ENCODE measurements at places on chromosomes 12 and 14.
A peak's percentile ranks its signal among the peaks of the same experiment; 100 is the strongest.

DNA sequence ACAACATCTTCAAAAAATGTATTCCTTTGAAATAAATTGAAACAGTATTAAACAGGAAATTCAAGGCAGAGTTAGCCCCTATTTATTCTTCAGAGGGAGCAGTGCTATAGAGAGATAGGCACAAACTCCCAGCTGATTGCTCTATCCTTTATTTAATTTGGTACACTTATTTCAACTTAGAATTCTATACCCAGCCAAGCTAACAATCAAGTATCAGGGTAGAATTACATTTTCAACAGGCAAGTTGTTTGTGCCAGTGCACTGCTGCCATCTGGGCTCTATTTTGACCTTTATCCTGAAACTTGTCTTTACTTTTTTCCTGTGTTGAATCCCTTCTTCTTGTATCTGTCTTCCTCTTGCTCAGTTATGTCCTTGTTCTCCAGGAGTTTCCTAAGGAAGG lies 159.2 kb downstream of the STXBP6 start:
- no peaks in the 10 kb centered on the region for H3K36me3 ChIP-seq
- no peak for DNase-seq
- peaks cover 5% of the 10 kb centered on the region for H3K4me1 ChIP-seq
- H3K4me3 ChIP-seq, result no peak overlapping the region

GRCh38 chr12:11812586-11813437 lies 163.3 kb downstream of the ETV6 start:
- peak overlapping the region; percentile 61 for H3K27ac ChIP-seq
- H3K4me1 ChIP-seq, result peaks cover 34% of the 10 kb centered on the region
- no peak for DNase-seq
- no peaks in the 10 kb centered on the region for H3K36me3 ChIP-seq
- H3K27me3 ChIP-seq, result no peaks in the 10 kb centered on the region
- peak overlapping the region; percentile 32 for H3K4me3 ChIP-seq

DNA sequence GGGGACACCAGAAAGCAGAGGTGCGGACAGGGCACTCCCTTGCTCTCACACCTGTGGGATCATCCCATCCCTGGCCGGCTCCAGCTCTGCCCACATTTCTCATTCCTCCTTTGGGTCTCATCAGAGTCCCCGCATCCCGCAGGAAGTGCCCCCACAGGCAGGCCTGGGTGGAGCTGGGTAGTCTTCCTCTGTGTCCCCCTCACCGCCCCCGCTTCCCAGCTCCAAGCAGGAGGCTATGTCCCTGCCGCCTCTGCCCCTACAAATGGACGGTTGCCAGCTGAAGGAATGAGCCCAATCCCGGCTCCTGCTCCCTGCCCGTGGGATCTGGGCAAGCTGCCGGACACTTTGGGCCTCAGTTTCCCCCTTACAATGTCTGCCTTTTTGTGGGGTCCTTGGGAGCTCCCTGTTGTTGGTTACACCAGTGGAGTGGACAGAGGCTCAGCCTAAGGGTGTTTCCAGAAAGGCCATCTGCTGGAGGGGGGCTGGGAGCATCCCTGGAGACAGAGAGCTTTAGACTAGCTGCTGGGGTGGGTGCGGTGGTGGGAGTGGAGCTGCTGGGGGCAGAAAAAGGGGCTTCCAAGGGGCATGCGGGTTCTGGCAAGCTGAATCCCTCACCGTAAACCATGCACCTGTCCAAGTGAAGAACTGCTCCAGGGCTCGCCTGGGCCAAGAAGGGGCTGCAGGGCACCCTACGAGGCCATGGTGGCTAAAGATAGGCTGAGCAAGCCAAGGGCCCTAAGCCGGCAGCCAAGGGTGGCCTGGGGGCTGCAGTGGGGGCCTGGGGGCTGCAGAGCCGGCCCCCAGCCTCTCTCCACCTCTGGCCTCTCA lies 7.9 kb upstream of the GPR132 start:
- DNase-seq, result no peak
- no peaks in the 10 kb centered on the region for H3K36me3 ChIP-seq
- H3K27me3 ChIP-seq, result peaks cover 3% of the 10 kb centered on the region
- H3K27ac ChIP-seq, result no peak overlapping the region

- H3K4me3 ChIP-seq, result no peak overlapping the region
- DNase-seq, result peak; percentile 11
- H3K27ac ChIP-seq, result no peak overlapping the region
- H3K4me1 ChIP-seq, result peaks cover 6% of the 10 kb centered on the region
- H3K27me3 ChIP-seq, result no peaks in the 10 kb centered on the region
Observed at GRCh38 chr14:59159169-59159568, 29.3 kb upstream of the DAAM1 start.

- H3K4me3 ChIP-seq, result no peak overlapping the region
- peak; percentile 90 for DNase-seq
- H3K27me3 ChIP-seq, result no peaks in the 10 kb centered on the region
- peaks cover 17% of the 10 kb centered on the region for H3K4me1 ChIP-seq
- H3K27ac ChIP-seq, result peak overlapping the region; percentile 10
Observed at GRCh38 chr12:64083285-64084210, 138.5 kb downstream of the KICS2 start.

DNA sequence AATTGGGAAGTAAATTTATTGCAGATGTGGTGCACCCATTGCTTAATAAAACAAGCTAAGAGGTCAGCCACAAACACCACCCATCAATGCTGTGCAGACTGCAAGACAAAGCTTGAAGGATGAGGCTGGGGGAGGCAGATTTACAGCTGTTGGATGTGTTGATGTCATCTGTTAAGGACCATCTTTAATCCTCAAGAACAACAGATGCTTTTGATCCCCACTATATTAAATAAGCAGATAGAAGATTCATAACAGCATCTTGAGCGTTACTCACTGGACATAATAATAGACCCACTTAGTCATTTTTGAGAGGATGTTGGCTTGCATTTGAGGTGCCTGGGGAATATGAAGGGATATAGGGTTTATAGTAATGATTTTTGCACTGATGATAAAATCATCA lies 58.8 kb downstream of the GPR68 start:
- H3K27me3 ChIP-seq, result no peaks in the 10 kb centered on the region
- H3K4me1 ChIP-seq, result no peaks in the 10 kb centered on the region
- DNase-seq, result no peak
- no peaks in the 10 kb centered on the region for H3K36me3 ChIP-seq
- H3K27ac ChIP-seq, result no peak overlapping the region

DNA sequence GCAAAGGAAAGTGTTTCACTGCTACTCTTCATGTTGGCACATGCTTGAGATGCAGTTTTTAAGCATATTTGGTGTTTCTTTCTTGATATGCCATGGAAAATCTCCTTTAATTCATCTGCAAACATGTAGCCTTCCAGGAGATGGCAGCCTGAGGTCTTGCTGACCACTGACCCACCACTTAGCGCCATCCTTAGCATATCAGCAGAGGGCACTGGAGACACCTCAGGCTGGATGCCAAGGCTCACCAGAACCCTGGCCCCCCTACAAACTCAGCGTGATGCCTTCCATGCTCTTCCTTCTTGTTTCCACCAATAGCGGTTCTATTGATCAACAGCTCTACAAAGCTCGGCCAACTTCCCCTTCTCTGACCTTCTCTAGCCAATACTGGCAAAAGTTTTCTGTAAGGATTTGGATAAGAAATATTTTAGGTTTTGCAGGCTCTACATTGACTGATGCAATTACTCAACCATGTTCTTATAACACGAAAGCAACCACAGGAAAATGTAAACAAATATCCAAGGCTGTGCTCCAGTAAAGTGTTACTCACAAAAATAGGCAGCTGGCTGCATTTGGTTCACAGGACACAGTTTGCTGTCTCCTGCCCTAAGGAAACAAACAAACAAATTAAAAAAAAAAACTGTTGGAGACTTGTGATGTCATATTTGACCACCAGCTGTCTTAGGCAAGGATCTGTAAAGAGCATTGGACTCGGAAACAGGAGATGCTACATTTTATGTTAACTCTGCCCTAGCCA lies 209.7 kb downstream of the SLC15A4 start:
- no peak for DNase-seq
- no peaks in the 10 kb centered on the region for H3K4me1 ChIP-seq
- H3K4me3 ChIP-seq, result no peak overlapping the region
- H3K27ac ChIP-seq, result no peak overlapping the region
- H3K36me3 ChIP-seq, result no peaks in the 10 kb centered on the region

- peak; percentile 20 for DNase-seq
- no peaks in the 10 kb centered on the region for H3K4me1 ChIP-seq
- no peak overlapping the region for H3K4me3 ChIP-seq
- no peak overlapping the region for H3K27ac ChIP-seq
- no peaks in the 10 kb centered on the region for H3K27me3 ChIP-seq
Observed at GRCh38 chr12:114167431-114167830, 201.3 kb upstream of the RBM19 start.

- no peak overlapping the region for H3K27ac ChIP-seq
- H3K27me3 ChIP-seq, result no peaks in the 10 kb centered on the region
- no peak overlapping the region for H3K4me3 ChIP-seq
- peaks cover 18% of the 10 kb centered on the region for H3K36me3 ChIP-seq
Observed at GRCh38 chr12:98721204-98721702, 76.2 kb downstream of the APAF1 start.

- H3K36me3 ChIP-seq, result no peaks in the 10 kb centered on the region
- H3K27me3 ChIP-seq, result no peaks in the 10 kb centered on the region
- no peak overlapping the region for H3K27ac ChIP-seq
- no peak for DNase-seq
Observed at GRCh38 chr12:100490056-100490455, 16.4 kb downstream of the NR1H4 start.

DNA sequence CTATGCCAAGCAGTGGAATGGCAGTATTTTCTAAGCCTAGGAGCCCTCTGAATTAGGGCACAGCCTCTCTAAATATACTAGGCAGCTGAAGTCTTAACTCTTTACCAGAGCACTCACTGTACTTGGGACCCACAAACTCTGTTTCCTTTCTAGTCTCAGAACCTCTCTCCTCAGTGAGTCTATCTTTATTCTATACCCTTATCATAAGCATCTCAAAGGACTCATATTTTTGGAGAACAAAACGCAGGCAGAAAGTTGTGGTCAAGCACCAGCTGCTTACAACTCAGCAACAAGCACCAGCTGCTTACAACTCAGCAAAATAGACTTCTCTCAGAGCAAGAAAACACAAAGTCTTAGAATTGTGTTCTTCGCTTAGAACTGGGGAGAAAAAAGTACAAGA lies 993 bp downstream of the CCDC196 start:
- H3K36me3 ChIP-seq, result no peaks in the 10 kb centered on the region
- no peaks in the 10 kb centered on the region for H3K27me3 ChIP-seq
- no peaks in the 10 kb centered on the region for H3K4me1 ChIP-seq
- H3K4me3 ChIP-seq, result no peak overlapping the region
- DNase-seq, result no peak

DNA sequence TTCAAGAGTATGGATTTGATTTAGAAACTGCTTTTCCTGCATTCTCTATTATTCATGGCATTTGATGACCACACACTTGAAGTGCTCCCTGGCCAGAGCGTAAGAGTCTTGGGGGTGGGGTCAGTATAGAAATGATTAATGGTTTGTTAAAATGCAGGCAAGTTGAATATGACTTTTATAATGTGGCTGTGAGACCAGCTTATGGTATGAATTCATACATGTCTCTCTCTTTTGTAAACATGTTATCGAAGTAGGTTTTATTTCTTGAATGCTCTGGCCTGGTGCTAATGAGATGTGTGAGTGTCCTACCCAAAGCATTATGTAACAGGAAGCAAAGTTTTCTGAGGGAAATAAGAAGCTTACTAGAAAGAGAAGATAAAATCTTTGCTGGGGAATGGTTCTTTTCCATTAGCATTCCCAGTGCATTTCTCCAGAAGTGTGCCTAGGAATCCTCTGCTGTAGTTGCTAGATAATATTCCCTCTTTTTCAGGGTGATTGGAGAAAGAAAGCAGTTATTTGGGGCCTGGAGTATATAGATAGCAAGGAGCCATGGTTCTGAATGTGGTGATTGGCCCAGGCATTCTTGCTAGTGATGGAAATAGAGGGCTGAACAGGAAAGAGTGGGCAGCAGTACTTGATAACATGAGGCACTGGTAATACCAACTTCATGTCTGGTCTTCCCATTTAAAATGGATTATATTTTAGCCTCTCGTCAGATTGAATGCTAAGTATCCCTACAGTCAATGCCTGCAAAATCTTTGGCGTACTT lies 289.7 kb downstream of the RAD51B start:
- no peak overlapping the region for H3K4me3 ChIP-seq
- H3K4me1 ChIP-seq, result peaks cover 13% of the 10 kb centered on the region
- no peaks in the 10 kb centered on the region for H3K36me3 ChIP-seq
- H3K27me3 ChIP-seq, result no peaks in the 10 kb centered on the region

DNA sequence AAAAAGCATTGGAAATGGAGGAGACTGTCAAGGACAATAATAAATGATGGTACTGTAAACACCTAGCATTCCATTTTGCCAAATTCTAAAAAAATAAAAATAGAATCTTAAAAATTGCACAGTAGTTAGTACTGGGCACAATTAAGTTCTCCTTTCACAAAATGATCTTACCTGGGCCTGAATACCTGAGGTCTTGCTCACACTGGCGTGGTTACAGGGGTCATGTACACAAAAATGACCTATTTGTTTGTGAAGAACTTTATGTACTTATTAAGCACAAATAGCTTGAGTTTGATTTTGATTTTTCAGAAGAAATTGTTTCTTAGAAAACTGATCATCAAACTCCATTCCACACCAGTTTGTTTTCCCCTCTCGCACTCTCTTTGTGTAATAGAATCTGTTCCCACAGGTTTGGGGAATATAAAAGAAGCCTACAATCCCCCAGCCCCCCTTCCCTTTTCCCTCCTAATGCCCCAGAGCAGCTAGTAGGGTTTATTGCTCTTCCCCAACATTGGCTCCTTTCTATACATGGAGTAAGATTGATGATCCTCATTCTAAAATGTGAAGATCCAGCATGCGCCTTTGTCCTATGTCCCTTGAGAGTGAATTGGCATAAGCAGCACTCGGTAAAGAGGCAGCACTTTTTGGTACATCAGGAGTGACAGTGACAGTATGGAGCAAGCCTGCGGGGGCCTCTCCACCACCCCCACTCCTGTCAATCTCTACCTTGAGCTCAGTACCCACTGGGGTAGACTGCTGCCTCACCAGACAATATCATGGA lies 204.3 kb downstream of the ASCL1 start:
- H3K27ac ChIP-seq, result no peak overlapping the region
- H3K27me3 ChIP-seq, result no peaks in the 10 kb centered on the region
- H3K4me3 ChIP-seq, result no peak overlapping the region
- no peaks in the 10 kb centered on the region for H3K36me3 ChIP-seq

DNA sequence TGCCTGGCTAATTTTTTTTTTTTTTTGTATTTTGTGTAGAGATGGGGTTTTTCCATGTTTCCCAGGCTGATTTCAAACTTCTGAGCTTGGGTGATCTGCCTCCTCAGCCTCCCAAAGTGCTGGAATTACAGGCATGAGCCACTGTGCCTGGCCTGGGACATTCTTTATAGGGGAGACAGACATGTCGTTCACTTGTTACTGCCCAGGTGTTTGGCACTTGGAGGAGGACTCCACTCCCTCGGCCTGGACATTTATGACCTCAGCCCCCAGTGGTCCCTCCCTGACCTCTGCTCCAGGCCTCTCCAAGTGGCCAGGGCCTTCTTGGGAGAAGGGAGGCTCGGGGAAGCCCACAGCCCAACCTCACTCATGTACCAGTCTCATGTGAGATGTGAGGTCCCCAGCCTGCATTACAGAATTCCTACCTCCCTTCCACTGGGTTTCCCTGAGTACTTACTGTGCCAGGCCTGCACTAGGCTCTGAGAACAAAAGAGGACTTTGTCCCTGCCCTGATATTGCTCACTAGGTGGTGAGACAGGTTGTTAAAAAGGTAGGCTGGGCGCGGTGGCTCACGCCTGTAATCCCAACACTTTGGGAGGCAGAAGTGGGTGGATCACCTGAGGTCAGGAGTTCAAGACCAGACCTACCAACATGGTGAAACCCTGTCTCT lies 9.7 kb upstream of the POP5 start:
- H3K27me3 ChIP-seq, result peaks cover 5% of the 10 kb centered on the region
- no peaks in the 10 kb centered on the region for H3K36me3 ChIP-seq
- no peak overlapping the region for H3K27ac ChIP-seq
- no peaks in the 10 kb centered on the region for H3K4me1 ChIP-seq

- H3K27me3 ChIP-seq, result no peaks in the 10 kb centered on the region
- no peak for DNase-seq
- peaks cover 14% of the 10 kb centered on the region for H3K4me1 ChIP-seq
- no peak overlapping the region for H3K4me3 ChIP-seq
- H3K36me3 ChIP-seq, result peaks cover 3% of the 10 kb centered on the region
Observed at GRCh38 chr12:49984476-49985359, 12.0 kb downstream of the AQP6 start.
